ENCODE measurements at places on chromosomes 12 and 14. TPM values are rescaled to one million over a fixed set of nuclear protein-coding genes. Genes with fewer than 3 reads are reported as not detected.

TEX22 gene
- total RNA-seq: 2.1 TPM

- no peak for DNase-seq
Observed at GRCh38 chr12:92055877-92056276, 89.8 kb downstream of the BTG1 start.

- no peak for DNase-seq
Observed at GRCh38 chr12:70080566-70080965, 162.7 kb upstream of the CNOT2 start.

DNA sequence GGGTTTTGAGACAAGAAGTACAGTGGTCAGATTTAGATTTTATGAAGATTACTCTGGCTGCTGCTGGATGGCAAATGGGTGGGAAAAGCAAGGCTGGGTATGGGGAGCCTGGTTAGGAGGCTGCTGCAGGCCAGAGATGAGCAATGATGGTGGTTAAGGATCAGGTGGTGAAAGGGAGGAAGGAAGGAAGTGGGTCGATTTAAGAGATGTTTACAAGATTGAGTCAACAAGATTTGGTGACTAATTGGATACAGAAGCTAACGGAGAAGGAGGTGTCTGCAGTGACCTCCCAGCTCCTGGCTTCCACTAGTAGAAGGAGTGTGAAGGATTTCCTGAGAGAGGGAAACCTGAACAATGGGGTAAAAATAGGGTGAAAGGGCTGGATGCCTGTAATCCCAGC is 18.7 kb downstream of the NOS1 start:
- DNase-seq: no peak

GRCh38 chr12:43884683-43885410 is 49.0 kb downstream of the TMEM117 start:
- DNase-seq: no peak

GRCh38 chr12:115023279-115024265 is 339.6 kb upstream of the TBX3 start:
- peak; percentile 94 for DNase-seq

RFLNA gene
- 1.6 TPM for total RNA-seq

DNA sequence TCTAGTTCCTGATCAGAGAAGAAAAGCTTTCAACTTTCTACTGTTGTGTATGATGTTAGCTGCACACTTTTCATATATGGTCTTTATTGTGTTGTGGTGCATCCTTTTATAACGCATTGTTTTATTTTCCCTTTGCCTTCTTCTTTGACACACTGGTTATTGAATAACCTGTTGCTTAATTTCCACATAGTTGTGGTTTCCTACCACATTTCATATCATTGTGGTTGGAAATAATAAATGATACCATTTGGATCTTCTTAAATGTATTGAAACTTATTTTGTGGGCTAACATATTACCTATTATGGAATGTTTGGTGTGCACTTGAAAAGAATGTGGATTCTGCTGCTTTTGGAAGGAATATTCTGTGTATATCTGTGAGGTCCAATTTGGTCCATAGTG is 64.9 kb downstream of the GPHN start:
- no peak for DNase-seq

DNA sequence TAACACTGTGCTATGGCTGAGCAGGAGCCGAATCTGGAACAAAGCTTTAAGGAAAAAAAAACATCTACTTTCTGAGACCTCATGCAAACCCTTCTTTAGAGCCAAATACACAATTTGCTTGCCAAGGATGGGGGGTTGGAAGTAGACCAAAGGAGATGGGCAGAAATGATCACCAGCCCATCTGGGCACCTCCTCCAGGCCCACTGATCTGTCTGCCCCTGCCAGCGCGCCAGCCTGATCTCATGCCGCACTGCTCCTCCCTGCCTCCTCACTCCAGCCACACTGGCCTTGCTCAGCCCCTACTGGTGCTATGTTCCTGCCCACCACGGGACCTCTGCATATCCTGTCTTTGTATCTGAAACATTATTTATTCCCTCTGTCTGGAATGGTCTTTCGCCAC is 24.8 kb upstream of the RAB35 start:
- DNase-seq: no peak

DNA sequence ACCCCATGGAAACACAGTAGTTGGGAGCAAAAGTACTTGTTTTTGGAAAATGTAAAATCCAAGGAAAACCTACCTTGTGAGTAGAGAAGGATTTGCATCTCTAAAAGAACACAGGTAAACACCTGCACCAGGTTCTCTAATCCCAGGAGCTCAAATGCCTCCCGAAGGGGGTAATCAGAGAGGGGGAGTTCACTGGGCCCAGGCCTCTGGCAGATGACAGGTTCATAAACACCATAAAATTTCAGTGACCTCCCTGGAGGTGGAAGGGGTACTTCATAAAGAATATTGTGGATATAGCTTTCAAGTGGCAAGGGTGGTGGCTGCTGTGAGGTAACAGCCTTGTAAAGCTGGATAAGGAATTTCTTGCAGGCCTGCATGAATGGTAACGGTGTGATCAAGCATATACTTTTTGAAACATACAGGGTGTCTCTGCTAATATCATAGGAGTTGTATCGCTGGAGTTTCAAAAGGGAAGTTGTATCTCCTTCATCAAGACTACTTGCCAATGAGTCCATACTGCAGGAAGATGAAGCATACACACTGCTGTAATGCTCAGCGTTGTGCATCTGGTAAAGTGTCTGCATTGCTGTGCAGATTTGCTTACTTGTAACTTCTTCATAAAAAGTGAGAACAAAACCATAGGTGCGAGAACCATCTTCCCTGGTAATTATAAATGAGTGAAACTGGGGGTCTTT is 111.3 kb downstream of the DENND5B start:
- no peak for DNase-seq

- no peak for DNase-seq
Observed at GRCh38 chr12:93081810-93082165, 152.7 kb upstream of the EEA1 start.

DNA sequence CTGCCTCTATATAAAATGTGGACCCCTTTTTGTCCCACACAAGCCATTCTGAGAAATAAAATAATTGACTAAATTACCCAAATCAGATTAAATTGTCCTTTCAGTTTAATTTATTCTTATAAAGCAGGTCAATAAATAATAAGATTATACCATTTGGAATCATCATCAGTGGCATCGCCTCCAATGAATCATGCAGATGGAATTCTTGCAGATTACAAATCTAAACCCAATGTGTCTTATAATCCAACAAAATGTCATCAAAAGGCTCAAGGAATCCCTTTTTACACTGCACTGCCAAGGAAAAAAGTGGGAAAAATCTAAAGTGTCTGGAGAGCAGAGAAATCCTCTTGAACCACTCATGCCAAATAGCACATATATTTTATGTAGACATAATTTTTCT is 138.2 kb upstream of the TSPAN8 start:
- no peak for DNase-seq

PTPN11 gene
- total RNA-seq: 101 TPM

GRCh38 chr14:90456551-90456950 is 59.7 kb downstream of the CALM1 start:
- no peak for DNase-seq

DNA sequence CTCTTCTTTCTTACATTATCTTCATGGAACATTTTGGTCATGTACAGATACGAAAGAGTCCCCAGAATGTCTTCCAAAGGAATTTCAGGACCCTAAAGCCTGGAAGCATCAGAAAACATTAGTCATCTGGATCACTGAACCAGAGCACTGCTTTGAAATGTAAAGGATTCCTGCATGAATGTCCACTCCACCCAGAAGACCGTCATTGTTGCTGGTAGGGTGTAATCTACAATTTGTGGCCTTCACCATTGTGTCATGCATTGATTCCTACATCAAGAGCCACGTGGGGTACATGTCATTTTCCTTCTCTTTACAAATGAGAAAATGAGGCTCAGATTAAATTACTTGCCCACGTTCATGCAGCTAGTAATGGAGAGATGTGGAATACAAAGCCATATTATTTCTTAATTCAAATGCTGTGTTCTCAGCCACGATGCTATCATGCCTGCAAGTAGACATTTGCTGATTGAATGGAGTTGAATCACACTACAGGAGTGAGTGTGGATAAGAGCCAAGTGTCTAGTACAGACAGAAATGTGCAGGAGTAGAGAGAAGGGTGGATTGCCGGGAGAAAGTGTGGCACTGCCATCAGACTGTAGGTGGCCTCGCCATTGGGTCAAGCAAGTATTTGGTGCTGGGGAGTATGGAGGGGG is 231.2 kb downstream of the C12orf75 start:
- DNase-seq: peak; percentile 84

NTF3 gene
- total RNA-seq: 1.1 TPM

FLRT2 gene
- total RNA-seq: 14.3 TPM

GCH1 gene
- 19.2 TPM for total RNA-seq

GRCh38 chr14:21054123-21054767 is 3.4 kb upstream of the RNASE8 start:
- no peak for DNase-seq

DNA sequence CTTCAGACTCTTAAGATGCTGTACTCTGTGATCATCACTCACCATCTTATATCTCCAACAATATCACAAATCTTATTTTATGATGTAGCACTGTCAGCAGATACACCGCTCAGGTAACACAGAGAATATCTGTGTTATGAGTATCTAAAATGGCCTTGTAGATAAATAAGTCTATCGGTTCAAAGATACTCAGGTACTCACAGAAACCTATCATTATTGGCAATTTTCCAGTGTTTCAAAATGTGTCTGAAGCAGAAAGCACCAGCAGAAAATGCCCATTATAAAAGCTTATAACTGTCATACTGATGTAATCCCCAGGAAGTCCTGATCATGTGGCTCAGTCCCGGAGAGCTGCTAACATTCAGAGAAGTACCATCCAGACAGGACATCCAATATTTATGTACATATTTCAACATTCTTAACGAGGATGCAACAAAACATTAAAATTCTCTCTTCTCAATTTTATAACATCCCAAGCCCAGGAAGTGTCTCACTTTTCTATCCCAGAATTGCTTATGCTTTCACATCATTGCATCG is 190.7 kb upstream of the LMNTD1 start:
- DNase-seq: no peak

DNA sequence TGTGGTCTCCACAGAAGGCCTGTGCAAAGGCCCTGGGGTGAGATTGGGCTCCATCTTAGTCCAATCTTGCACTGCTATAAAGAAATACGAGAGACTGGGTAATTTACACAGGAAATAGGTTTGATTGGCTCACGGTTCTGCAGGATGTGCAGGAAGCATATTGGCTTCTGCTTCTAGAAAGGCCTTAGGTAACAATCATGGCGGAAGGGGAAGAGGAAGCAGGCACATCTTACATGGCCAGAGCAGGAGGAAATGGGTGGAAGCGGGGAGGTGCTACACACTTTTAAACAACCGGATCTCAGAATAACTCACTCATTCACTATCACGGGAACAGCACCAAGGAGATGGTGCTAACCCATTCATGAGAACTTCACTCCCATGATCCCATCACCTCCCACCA is 55.4 kb downstream of the FAR2 start:
- DNase-seq: no peak

CDKN3 gene
- 1.5 TPM for total RNA-seq

GLI1 gene
- total RNA-seq: 5.7 TPM

DNA sequence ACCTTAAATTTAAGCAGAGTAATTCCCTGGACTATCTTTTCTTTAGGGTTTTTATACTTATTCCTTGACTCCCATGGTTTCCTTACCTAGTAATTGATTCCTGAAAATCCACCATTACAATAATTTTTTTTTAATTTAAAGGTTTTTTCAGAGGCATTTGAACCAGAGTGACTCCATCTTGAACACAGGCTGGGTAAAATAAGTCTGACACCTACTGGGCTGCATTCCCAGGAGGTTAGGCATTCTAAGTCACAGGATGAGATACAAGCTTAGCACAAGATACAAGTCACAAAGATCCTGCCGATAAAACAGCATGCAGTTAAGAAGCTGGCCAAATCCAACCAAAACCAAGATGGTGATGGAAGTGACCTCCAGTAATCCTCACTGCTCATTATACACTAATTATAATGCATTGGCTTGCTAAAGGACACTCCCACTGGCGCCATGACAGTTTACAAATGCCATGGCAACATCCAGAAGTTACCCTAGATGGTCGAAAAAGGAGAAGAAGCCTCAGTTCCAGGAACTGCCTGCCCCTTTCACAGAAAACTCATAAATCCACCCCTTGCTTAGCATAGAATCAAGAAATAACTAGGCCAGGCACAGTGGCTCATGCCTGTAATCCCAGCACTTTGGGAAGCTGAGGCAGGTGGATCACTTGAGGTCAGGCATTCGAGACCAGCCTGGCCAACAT is 53.6 kb downstream of the SLC25A21 start:
- DNase-seq: no peak

- no peak for DNase-seq
Observed at GRCh38 chr14:101917413-101918017, 46.9 kb upstream of the DYNC1H1 start.

GRCh38 chr12:47282206-47282605 is 202.4 kb upstream of the AMIGO2 start:
- DNase-seq: no peak

DNA sequence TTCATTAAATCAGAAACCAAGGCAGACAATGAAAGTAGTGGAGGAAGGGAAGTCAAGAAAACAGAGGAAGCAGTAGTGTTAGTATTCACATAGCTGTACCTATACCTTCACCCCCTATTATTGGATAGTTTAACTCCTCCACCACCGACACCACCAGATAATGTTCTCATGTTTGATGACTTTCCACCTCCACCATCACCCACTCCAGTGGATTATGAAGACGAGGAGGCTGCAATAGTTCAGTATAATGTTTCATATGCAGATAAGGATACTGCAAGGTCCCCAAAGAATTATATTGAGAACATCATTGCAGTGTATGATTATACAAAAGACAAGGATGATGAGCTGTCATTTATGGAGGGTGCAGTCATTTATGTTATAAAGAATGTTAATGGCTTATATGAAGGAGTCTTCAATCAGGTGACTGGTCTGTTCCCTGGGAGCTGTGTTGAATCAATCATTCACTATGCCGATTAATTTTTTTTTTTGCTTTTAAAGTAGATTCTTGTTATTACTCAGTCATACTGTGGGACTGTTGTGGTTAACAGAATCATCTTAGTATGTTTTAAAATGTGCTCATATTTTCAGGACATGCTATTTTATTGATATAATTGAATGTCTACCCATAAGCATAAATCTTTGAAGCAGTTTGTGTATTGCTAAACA is 32.2 kb upstream of the KTN1 start:
- DNase-seq: no peak

DNA sequence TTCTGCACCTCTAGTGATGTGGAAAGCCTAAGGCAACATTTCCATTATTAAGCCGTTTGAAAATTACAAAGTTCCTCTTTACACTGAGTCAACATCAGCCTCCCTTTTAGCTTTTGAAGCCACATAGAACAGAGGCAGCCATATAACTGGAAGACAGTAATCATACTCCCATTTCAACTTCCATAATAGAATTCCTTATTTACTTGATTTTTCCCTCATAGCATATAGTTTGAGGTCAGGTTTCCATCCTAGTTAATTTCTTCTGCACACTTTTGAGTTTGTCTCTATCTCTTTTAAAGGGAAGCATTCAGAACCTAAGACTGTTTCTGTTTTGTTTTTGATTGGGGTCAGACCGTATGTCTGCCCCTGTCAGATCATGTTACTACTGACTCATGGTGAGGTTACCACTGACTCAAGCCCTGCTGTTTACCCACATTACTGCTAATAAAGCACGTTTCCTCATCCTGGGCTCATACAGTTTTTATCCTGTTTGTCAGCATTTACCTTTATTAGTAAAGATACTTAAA is 161.0 kb downstream of the SLC38A4 start:
- no peak for DNase-seq

AQP5 gene
- 7.5 TPM for total RNA-seq

Data from lung (tissue), 17 donors.